Stimulated activated CD8-positive, alpha-beta memory T cell treated with anti-CD3 and anti-CD28 coated beads, Interleukin-15, amount 100 ng/mL, for 24 hours (primary cell): ENCODE measurements at places on chromosomes 1 and 21.

DNA sequence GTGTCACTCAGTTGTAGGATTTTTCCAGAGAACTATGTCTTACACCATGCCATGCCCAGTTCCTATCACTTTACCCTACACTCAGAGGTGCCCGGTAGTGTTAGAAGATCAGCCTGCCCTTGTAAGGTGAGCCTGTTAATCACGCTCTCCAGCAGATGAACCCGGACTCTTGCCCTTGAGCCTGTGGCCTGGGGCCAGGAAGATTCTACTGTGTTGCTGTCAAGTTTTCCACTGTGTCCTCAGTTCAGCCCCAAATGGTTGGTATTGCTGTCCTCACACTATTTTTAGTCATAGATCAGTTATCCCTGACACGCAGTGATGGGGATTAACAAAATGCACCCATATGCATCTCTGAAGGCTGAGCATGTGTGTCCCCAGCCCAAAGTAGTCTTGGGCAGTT, 105.0 kb upstream of the SPAG17 start:
- DNase-seq = no peak

GRCh38 chr1:3056641-3057040, 12.4 kb upstream of the PRDM16 start:
- DNase-seq = no peak

GRCh38 chr1:10299151-10299550, 88.8 kb downstream of the KIF1B start:
- no peak for DNase-seq

DNA sequence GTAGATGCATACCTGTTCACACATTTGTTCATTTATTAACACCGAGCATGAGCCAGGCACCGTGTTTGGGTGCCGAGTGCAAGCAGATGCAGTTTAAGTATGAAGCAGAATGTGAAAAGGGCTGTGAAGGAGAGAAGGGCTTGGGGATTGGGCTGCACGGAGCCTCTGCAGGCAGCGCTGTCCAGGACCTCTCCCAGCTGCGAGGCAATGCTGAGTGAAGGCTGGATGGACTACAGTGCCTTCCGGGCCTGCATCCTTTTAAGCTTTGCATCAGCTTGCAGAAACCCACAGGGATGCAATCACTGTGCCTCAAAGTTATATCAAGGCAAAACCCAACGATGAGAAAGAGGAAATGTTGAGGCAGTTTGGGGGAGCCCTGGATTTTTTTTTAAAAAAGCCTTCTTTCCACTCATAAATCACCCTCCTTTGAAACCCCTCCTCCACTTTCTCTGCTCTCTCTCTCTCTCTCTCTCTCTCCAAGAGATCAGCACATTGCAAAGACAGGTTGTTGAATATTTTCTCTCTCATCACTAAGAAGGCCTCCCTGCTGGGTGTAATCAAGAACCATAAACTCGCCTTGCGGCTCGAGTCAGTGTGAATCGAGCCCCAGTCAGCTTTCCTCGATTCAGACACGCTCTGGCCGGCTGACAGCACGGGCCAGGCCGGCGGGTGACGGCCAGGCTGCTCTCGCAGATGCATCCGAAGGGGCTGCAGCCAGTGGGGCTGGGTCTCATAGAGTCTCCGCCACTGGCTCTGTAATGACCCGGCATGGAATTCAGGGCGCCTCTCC, 89.2 kb upstream of the POU3F1 start:
- no peak for DNase-seq

- no peak for DNase-seq
Observed at GRCh38 chr1:51410568-51411460, 80.5 kb upstream of the TTC39A start.

DNA sequence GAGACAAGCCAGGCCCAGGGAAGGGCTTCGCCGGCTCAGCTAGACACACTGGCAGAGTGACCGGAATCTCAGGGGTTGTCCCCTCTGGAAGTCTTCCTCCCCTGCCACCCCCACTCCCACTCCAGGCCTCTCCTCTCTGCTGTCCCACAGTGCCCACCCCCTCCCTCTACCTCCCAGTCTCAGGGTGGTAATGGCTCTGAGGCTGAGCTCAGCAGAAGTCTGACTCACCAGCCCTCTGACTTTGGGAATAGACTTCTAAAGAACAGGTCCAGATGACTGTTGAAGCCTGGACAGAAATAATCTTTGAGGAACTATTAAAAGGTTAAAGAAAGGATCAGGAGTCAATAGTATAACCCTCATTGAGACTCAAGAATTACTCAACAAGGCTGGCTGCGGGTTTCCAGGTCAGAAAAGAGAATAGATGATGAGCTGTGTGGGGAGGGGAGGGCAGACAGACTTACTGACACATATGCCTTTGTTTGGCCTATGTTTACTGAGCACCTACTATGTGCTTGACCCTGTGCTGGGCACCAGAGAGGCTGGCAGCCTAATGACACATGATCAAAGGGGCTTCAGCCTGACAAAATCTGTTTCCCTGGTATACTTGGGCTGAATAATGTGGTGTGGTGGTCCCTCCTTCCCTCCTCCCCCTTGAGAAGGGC, 8.2 kb downstream of the HCRTR1 start:
- DNase-seq = no peak

- no peak for DNase-seq
Observed at GRCh38 chr1:232090816-232091215, 464.2 kb downstream of the DISC1 start.

- DNase-seq = no peak
Observed at GRCh38 chr1:227557962-227558725, 5.2 kb upstream of the ZNF678 start.

GRCh38 chr1:151846062-151846568, 6.5 kb upstream of the C2CD4D start:
- DNase-seq = no peak

DNA sequence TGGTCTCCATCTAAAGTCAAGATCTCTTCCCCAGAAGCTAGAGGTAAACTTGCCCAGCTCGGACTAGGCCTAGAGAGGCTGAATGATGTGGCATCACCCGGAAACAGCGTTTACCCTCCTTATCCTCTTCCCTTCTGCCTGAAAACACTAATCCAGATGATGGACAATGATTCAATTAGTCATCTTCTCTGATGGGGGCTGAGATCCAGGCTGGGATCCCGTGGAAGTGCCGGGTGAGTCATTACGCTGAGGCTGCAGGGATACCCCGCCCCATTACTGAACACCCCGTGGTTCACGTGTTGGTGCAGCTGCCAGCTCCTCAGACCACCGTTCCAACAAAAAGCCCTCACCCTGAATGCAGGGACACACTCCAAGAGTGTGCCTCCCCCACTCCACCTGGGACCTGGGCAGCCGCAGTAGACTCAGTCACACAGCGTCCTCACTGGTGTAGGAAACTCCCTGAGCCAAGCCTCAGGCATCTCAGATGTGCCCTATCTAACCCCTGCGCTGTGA, 2.0 kb downstream of the S100A6 start:
- no peak for DNase-seq

DNA sequence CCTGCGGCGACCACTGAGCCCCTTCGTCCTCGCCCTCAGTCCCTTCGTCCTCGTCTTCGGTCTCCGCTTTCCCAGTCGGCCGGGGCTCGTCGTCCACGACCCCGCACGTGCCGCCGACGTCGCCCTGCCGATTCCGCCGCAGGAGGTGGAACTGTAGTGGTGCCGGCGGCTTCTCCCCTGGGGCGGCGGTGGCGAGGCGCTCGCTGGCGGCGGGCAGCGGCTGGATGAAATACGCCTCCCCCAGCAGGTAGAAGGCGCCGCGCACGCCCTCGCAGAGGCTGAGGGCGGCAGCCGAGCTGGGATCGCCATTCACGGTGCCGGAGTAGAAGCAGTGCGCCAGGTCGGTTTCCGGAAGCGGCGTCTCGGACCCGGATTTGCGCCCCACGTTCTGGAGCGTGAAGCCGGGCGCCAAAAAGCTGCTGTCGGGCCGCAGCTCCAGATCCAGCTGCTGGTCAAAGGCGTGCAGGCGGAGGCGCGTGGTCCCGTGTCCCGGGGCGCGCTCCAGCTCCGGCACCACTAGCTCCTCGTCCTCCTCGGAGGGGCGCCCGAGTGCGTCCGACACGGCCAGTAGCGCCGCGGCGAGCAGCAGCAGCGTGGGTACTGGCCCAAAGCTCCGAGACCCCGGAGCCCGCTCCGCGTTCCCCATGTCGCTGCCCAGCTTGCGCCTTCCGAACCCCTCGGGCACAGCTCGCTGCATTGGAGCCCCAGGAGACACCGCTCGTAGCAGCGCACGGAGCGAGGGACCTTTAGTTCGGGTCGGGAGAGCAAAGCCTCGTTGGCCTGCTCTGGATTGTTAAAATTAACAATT, 747 bp downstream of the ADAMTS1 start:
- DNase-seq = no peak

GRCh38 chr1:224524679-224525078, 90.1 kb upstream of the WDR26 start:
- DNase-seq = no peak

DNA sequence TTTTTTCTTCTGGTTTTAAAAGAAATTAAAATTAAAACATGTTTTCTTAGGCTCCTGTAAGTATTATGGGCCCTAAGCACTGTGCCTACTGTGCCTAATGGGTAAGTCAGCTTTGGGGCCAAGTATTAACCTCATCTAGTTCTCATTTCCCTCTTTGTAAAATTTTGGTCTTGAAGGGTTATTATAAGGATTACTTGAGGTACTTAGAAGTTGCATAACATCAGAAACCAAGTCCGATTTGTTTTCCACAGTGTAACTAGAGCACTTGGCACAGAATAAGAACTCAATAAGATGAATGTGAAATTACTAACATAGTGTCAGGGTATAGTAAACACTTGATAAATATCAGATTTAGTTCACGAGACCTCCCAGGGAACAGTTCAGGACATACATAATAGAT, 16.4 kb upstream of the OSBPL9 start:
- DNase-seq = no peak

DNA sequence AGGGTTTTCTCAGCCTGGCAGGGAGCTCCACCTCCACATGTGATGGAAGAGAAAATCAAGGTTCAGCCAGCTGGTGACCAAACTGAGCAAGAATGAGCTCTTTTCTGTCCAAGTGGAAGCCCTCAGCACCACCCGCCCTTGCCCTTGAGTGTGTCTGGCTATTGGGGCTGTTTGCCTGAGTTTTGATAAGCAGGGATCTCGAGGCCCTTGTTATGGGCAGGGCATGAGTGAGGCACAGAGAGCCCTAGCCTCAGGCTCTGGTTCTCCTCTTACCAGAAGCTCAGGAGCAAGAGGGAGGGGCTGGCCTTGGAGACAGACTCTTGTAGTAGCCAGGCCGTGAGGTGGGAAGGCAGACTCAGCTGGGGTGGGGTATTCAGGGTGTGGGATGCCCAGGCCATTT, 37.5 kb upstream of the ARF1 start:
- DNase-seq = no peak

DNA sequence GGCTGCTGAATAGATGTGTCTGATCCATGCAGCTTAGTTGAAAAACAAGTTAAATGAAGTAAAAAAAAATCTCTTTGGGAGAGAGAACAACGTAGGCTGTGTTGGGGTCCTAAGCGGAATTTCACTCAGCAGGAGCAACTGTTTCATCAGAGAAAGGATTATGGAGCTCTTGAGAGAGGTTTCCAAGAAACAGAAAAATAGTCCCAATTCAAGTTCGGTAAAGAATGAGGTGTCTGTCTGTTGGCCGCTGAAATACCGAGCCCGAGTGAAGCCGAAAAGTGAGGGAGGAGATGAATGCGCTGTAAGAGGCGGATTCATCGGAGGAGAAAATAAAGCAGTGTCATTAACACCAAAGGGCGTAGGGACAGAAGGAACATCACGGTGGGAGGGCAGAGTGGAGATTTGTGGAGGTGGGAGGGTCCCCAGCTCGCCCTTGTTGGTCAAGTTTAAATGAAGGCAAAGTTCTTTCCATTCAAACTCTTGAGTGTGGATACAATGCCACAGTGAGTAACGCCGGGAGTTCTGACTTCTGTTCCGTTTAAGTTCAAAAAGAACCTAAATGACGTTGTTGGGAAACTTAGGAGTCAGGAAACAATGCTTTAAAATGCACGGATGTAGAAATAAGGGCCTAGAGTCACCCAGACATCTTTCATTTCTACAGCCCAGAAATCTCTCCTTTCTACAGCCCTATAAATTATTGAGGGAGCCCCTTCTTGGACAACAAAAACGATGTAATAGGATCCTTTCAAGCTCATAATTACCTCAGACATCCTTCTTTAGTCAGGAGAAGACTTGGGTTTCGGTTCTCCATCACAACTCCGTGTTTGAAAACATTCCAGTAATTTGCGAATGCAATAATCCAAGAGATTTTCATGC, 15.6 kb upstream of the SLC45A1 start:
- DNase-seq = no peak

GRCh38 chr1:59598120-59598440, 216.7 kb upstream of the HOOK1 start:
- DNase-seq = no peak

GRCh38 chr1:52636721-52637695, 4.0 kb downstream of the SHISAL2A start:
- no peak for DNase-seq

- DNase-seq = no peak
Observed at GRCh38 chr1:115790846-115791245, 22.3 kb upstream of the CASQ2 start.
